Right atrium auricular region (tissue), 2 donors: ENCODE measurements at places on chromosomes 16 and 17. TPM values are rescaled to one million over a fixed set of nuclear protein-coding genes. Genes with fewer than 3 reads are reported as not detected.
A peak's percentile ranks its signal among the peaks of the same experiment; 100 is the strongest.

- H3K4me3 ChIP-seq, result no peak overlapping the region
- peaks cover 26% of the 10 kb centered on the region for H3K36me3 ChIP-seq
- H3K27me3 ChIP-seq, result no peaks in the 10 kb centered on the region
- no peaks in the 10 kb centered on the region for H3K4me1 ChIP-seq
- H3K27ac ChIP-seq, result no peak overlapping the region
Observed at GRCh38 chr17:80847496-80848230, 144.0 kb upstream of the CHMP6 start.

GRCh38 chr16:85641776-85642176, 28.7 kb downstream of the GSE1 start:
- no peak overlapping the region for H3K4me3 ChIP-seq
- H3K36me3 ChIP-seq, result peaks cover 5% of the 10 kb centered on the region
- H3K27ac ChIP-seq, result no peak overlapping the region
- H3K27me3 ChIP-seq, result no peaks in the 10 kb centered on the region
- DNase-seq, result peak; percentile 70

GRCh38 chr16:58102665-58103392, 26.4 kb downstream of the CFAP20 start:
- H3K4me3 ChIP-seq, result no peak overlapping the region
- H3K4me1 ChIP-seq, result peaks cover 8% of the 10 kb centered on the region
- H3K27me3 ChIP-seq, result no peaks in the 10 kb centered on the region
- DNase-seq, result no peak

DNA sequence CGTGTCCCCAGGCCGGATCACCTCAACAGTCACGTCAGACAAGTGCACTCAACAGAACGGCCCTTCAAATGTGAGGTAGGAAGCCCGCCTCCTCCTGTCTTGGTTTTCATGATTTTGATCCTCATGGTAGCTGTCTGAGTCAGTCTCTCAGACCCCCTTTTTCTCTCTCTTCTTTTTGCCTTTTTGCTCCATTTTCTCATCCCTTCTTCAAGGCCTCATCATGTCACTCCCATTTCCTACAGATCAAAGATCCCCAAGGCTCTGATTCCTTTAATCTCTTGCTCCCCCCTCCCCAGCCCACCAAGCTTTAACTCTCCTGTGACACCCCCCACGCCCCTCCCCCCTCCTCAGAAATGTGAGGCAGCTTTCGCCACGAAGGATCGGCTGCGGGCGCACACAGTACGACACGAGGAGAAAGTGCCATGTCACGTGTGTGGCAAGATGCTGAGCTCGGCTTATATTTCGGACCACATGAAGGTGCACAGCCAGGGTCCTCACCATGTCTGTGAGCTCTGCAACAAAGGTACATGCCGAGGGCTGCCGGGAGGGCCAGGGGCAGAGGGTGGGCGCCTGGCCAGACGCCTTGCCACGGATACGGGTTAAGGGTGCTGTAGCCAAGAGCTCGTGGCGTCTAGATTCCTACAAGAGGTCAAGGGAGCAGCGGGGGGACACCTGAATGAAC, 2.0 kb downstream of the MAZ start:
- no peaks in the 10 kb centered on the region for H3K4me1 ChIP-seq
- no peak for DNase-seq
- peak overlapping the region; percentile 94 for H3K27ac ChIP-seq
- peak overlapping the region; percentile 69 for H3K4me3 ChIP-seq
- no peaks in the 10 kb centered on the region for H3K27me3 ChIP-seq

Gene CCL14
- total RNA-seq, result 13.0 TPM

DNA sequence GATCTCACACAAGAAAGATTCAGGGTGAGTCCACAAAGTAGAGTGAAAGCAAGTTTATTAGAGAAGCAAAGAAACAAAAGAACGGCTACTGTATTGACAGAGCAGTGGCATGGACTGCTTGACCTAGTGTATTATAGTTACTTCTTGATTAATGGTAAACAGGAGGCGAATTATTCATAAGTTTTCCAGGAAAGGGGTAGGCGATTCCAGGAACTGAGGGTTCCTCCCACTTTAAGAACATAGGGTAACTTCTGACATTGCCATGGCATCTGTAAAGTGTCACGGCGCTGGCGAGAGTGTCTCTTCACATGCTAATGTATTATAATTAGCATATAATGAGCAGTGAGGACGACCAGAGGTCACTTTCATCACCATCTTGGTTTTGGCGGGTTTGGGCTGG, 93.2 kb downstream of the CACNG3 start:
- H3K27ac ChIP-seq, result no peak overlapping the region
- no peak overlapping the region for H3K4me3 ChIP-seq
- H3K27me3 ChIP-seq, result no peaks in the 10 kb centered on the region
- H3K4me1 ChIP-seq, result no peaks in the 10 kb centered on the region
- H3K36me3 ChIP-seq, result no peaks in the 10 kb centered on the region

DNA sequence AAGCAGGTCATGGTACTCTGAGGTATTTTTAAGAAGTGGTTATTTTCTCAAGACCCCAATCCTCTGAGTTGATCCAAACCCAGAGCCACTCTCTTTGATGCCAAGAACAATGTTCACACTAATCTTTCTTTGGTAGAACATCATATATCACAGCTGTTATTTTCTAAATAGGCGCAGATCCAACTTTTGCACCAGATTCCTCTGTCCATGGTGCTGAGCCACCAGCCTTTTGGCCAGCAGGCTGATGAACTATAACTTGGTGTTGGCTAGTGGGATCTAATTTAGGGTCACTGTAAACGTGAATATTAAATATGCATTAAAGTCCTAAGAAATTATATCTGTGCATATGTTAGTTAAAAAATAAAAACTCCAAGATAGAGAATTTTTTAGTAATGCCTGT, 7.0 kb upstream of the ZKSCAN2 start:
- no peaks in the 10 kb centered on the region for H3K4me1 ChIP-seq
- H3K27me3 ChIP-seq, result no peaks in the 10 kb centered on the region
- no peak for DNase-seq
- H3K27ac ChIP-seq, result no peak overlapping the region
- H3K4me3 ChIP-seq, result no peak overlapping the region

DNA sequence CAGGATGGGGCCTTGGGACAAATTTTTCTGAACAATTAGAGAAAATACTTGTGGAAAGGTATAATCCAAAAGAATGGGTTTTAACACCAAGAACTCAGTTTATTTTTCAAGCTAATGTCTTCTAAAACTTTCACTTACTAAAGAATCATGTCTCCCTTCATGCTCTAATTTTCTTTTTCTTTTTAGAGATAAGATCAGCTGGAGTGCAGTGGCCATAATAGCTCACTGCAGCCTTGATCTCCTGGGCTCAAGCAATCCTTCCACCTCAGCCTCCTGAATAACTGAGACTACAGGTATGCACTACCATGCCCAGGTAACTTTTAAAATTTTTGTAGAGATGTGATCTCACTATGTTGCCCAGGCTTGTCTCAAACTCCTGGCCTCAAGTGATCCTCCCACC, 5.5 kb downstream of the OR4D1 start:
- H3K27me3 ChIP-seq, result no peaks in the 10 kb centered on the region
- H3K4me1 ChIP-seq, result peaks cover 12% of the 10 kb centered on the region
- no peaks in the 10 kb centered on the region for H3K36me3 ChIP-seq
- DNase-seq, result no peak

Gene KRT16
- total RNA-seq, result not detected

Gene KIFC3
- 59.5 TPM for total RNA-seq

- H3K27ac ChIP-seq, result no peak overlapping the region
- no peak overlapping the region for H3K4me3 ChIP-seq
- H3K36me3 ChIP-seq, result no peaks in the 10 kb centered on the region
Observed at GRCh38 chr17:62950067-62950466, 16.0 kb upstream of the TANC2 start.

GRCh38 chr16:30112197-30113030, 923 bp downstream of the GDPD3 start:
- H3K4me3 ChIP-seq, result no peak overlapping the region
- no peak for DNase-seq
- no peak overlapping the region for H3K27ac ChIP-seq
- peaks cover 44% of the 10 kb centered on the region for H3K36me3 ChIP-seq

DNA sequence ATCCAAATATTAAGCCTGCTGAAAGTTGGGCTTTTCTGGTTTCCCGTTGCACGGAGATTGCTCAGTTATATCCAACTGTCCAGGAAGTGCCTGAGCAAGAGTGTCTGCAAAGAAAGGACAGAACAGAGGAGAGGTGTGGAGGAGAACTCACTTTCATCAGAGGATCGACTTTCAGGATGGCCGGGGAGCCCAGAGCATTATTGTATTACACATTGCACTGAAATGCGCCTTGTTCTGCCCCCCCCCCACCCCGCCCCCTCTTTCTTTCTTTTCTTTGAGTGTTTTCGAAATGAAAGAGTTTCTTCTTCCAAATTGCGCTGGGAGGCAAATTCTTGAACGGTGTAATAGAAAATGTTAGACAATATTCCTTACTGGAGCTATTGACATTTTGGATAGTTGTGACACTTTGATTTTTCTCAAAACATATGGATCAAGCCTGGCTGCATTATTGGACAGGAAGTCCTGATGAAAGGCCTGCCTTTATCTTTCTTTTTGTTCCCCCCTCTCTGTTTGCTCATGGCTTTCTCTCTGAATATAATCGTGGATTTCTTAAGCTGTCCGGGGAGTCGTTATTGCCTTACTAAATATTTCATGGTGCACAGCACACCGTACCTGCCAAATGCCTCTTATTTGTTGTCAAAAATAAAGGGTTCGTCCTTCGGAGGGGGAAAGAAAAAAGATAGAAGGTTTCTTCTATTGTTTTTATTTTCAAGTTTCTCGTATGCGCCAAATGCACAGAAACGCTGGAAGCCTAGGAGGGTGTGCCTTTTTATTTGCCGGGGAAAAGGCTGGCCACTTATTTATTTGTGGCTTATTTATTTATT, 110.8 kb downstream of the IRX3 start:
- no peak for DNase-seq
- H3K27me3 ChIP-seq, result no peaks in the 10 kb centered on the region
- no peak overlapping the region for H3K27ac ChIP-seq
- H3K36me3 ChIP-seq, result no peaks in the 10 kb centered on the region

Gene NPW
- total RNA-seq, result not detected

DNA sequence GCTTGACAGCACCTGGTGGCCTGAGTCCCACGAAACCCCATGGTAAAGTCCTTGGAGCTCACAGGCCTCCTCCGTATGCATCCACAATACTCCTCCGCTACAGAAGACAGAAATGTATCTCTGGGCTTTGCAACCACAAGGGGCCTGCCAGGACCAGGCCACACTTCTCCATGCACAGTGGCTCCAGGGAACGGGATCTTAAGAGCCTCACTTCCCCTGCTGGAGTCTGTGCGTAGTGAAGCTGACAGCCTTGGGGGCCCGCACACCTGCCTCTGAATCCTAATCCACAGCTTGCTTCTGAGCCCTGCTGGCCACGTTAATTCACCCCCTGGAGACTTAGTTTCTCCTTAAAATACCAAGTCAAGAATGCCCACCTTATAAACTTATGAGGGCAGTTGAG, 125.7 kb downstream of the COPRS start:
- no peak overlapping the region for H3K4me3 ChIP-seq
- no peak for DNase-seq
- H3K27ac ChIP-seq, result no peak overlapping the region
- peaks cover 5% of the 10 kb centered on the region for H3K4me1 ChIP-seq

Gene HOXB6
- 0.82 TPM for total RNA-seq

Gene RGS11
- 8.3 TPM for total RNA-seq

DNA sequence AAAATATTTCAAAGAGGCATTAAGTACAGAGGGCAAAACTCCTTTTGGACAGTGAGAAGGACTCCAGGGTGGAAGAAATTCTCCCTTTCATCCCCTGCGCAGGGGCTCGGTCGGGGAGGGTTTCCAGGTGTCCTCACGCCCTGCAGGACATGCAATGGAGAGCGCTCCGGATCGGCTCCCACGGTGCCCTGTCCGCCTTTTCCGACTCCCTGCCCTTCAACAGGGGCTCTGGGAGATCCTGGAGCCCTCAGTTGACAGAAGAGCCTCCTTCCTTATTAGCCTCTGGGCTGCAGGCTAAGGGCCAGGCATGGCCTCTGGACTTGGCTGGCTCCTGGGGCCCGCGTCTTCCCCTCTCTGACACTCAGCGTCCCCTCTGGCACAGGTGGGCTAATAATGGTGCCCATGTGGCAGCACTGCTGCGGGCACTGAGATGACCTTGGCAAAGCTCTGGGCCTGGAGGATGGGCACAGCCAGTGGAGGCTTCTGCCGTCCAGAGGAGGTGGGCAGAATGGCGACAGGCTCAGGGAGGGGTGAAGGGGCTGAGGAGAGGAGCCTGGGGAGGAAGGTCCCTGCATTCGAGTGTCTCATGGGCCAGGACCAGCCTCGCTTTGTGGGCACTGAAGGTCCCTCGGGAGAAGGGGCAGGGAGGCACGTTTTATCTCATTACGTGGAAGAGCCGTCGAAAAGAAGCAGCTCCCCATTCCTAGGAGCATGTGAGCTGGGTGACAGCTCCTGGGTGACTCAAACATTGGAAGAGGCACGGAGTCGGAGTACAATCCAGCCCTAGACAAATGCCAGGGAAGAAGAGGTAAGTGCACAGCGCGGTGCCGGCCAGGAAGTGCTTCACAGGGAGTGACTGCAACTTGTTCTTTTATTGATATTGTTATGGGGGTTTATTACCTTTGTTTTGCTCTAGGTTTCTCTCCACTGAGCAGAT, 161.7 kb downstream of the IRF8 start:
- no peaks in the 10 kb centered on the region for H3K4me1 ChIP-seq
- no peaks in the 10 kb centered on the region for H3K36me3 ChIP-seq
- H3K4me3 ChIP-seq, result no peak overlapping the region
- DNase-seq, result no peak
